Stimulated activated CD8-positive, alpha-beta memory T cell treated with anti-CD3 and anti-CD28 coated beads, Interleukin-4, amount 100 ng/mL, for 1 hour (primary cell): ENCODE measurements at places on chromosomes 6 and 20.

DNA sequence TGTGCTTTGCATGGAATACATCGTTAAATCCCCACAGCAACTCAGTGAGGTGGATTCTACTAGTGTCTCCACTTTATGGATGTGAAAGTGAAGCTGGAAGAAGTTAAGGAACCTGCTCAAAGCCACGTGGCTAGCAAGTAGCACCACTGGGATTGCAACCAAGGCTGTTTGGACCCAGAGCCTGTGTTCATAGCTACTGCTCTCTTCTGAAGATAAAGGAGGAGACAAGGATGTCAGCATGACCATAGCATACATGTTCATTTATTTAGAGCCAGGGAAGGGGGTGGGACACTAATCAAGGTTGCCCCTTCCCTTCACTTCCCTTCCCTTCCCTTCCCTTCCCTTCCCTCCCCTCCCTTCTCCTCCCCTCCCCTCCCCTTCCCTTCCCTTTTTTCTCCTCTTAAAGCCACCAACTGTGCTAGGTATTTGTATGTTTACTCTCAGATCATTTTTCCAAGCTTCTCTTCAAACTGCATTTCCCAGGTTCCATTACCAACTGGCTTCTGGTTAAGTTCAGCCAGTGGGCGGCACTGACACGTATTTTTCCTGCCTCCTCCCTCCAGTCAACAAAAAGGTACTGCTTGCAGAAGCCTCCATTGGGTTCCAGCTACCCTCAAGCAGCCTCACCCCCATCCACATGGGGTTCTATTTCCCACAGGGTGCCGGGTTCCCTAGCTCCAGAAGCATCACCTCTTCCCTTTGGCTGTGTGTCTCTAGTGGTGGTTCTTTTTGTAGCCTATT is 134.9 kb downstream of the BCAS1 start:
- DNase-seq = no peak

GRCh38 chr6:145086197-145086596 is 649.1 kb downstream of the EPM2A start:
- DNase-seq = no peak

GRCh38 chr20:45019762-45020123 is 53.4 kb downstream of the STK4 start:
- no peak for DNase-seq

DNA sequence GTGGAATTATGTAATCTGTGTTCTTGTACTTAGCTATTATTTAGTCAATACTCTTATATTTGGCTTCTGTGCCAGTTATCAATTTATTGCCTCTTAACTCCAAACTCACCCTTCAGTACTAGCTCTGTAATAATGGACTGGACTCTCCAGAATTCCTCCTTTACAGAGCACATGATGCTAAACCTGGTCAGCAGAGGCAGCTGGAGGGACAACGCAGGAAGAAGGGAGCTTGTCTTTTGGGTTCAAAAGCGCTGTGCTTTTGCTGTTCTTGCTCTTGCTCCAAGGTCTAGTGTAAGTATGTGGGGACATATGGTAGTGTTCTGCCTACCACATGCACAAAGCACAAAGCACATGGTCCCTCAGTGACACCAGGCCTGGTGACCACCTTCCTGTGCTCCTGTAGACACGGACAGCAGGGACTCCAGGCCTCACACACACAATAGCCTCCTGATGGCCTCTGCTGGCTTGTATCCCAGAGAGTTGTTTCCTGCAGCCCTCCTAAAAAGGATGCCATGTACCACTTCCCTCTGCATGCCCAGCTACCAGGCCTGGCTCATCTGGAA is 46.1 kb downstream of the CHD6 start:
- no peak for DNase-seq
